Thoracic aorta (tissue), 2 donors: ENCODE measurements at places on chromosomes 11 and 22. TPM values are rescaled to one million over a fixed set of nuclear protein-coding genes. Genes with fewer than 3 reads are reported as not detected.

UPK3A gene
- total RNA-seq: not detected

CD3G gene
- 1.1 TPM for total RNA-seq

MYOD1 gene
- not detected for total RNA-seq

SYNGR1 gene
- 12.9 TPM for total RNA-seq

PANX3 gene
- total RNA-seq: not detected

TENM4 gene
- total RNA-seq: 6.1 TPM

NCAM1 gene
- 42.0 TPM for total RNA-seq

OR52I2 gene
- not detected for total RNA-seq

C1QTNF5 gene
- 98.2 TPM for total RNA-seq

EPS8L2 gene
- total RNA-seq: 75.9 TPM

BMAL1 gene
- total RNA-seq: 40.8 TPM

PATE1 gene
- total RNA-seq: not detected

NDUFS3 gene
- 29.9 TPM for total RNA-seq

NXPE4 gene
- not detected for total RNA-seq

ZNF214 gene
- 2.3 TPM for total RNA-seq

GNAZ gene
- total RNA-seq: 3.9 TPM

TSGA10IP gene
- not detected for total RNA-seq

TCN2 gene
- total RNA-seq: 82.0 TPM

CD59 gene
- total RNA-seq: 529 TPM

KCNJ5 gene
- total RNA-seq: 6.9 TPM

SAA4 gene
- not detected for total RNA-seq

ACP2 gene
- 39.4 TPM for total RNA-seq

HPX gene
- 2.9 TPM for total RNA-seq

PLAAT2 gene
- total RNA-seq: not detected

TSPAN18 gene
- 7.7 TPM for total RNA-seq

P4HA3 gene
- 4.4 TPM for total RNA-seq

KCNJ4 gene
- total RNA-seq: not detected

CYTH4 gene
- 50.8 TPM for total RNA-seq

FGF4 gene
- not detected for total RNA-seq

SYT8 gene
- 3.4 TPM for total RNA-seq
